Activated CD4-positive, alpha-beta T cell treated with anti-CD3 and anti-CD28 coated beads, Interleukin-2, amount 50 U/mL, for 1 hour (primary cell): ENCODE measurements at places on chromosomes 12 and 14.

GRCh38 chr14:66842911-66843512 lies 335.1 kb downstream of the GPHN start:
- no peak for DNase-seq

DNA sequence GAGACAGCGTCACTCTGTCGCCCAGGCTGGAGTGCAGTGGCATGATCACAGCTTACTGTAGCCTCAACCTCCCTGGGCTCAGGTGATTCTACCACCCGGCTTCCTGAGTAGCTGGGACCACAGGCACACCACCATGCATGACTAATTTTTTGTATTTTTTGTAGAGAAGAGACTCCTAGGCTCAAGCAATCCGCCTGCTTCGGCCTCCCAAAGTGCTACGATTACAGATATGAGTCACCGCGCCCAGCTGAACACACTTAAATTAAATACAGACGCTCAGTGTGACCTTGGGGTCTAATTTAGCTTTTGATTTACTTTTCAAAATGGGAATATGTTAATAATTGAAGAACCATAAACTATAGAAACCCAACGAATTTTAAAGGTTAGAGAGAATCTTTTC lies 77.2 kb downstream of the C2CD5 start:
- DNase-seq: no peak

- no peak for DNase-seq
These were observed 202.9 kb downstream of the AKAP6 start for GRCh38 chr14:32531942-32532515.

GRCh38 chr14:30921788-30922187 lies 47.4 kb downstream of the COCH start:
- DNase-seq: no peak

GRCh38 chr14:99562856-99563748 lies 40.9 kb downstream of the CCDC85C start:
- no peak for DNase-seq

DNA sequence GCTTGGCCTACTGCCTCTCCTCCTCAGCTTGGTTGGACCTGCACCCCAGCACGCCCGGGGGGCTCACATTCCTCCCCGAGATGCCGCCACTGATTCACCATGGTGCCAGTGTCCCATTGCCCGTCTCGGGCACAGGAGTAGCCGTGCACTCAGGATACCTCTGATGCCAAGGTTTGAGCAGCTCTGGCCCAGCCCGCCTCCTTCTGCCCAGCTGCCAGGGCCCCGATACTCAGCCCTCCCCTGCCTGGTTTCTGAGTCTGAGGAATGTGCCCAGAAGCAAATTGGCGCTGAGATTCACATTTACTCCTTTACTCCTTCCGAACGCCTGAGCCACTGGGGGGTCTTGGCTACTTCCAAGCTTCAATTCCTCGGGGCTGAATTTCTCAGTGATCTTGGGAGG lies 63.5 kb downstream of the NINJ2 start:
- no peak for DNase-seq

DNA sequence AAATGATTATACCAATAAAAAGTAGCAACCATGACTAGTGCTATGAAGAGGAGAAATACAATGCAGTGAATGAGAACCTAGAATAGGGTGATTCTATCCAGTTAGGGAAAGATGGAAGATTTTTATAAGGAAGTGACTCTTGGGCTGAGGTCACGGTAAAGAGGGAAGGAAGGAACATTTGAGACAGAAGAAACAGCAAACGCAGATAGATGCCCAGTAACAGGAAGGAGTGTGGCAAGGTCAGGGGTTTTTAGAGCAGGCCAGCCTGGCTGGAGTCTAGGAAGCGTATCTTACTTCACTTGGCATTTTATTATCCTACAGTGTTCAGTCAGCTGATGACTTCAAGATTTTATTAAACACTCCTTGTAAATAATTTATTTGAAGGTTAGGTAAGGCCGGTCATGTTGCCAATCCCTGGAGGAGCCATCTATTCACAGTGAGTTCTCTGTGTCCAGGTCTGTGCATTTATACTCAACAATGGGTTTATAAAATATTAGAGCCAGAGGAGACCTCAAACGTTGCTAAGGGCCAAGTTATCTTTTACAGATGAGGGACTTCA lies 170.6 kb downstream of the PRKCH start:
- no peak for DNase-seq

- DNase-seq: peak; percentile 4
These were observed 159.8 kb upstream of the DAAM1 start for GRCh38 chr14:59028476-59029202.

DNA sequence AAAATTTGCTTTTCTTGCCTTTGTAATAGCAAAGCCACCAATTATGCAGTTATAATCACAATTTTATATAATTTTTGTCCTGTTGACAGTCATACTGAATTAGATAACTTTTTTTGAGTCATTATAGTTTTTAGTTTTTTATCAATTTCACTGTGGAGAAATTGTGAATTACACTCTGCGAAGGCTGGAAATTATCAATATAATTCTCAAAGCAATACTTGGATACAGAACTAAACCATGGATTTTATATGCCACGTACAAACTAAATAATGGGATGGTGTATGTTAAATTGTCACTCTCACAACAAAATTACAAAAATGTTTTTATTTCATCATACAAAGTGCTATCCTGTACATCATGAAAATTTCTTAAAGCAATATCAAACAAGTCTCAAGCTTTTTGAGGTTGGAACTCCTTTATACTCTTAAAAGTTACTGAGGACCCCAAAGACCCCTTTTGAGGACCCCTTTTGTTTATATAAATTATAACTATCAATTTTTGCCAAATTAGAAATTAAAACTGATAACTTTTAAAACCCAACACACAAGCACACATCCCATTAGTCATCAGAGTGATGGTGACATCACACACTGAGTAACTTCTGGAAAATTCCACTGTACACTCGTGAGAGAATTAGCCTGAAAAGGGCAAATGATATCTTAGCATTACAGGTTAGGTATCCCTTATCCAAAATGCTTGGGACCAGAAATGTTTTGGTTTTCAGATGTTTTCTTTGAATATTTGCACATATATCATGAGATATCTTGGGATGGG lies 19.8 kb upstream of the AQP2 start:
- no peak for DNase-seq

GRCh38 chr12:79347866-79348265 lies 342.9 kb downstream of the PAWR start:
- DNase-seq: no peak

DNA sequence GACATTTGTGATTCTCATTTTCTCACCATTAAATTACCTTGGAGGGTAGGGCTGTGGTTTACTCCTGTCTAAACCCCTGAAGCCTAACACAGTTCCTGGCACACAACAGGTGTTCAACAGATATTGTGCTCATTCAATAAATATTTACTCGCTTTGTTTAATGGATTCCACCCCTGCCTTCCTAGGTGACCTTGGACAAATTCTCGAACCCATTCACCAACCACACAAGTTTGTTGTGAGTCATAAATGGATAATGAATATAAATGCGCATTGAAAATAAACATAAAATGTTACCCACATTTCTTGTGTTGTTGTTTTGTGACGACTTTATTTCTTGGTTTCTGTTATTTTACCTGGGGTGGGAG lies 362 bp upstream of the TSFM start:
- no peak for DNase-seq

DNA sequence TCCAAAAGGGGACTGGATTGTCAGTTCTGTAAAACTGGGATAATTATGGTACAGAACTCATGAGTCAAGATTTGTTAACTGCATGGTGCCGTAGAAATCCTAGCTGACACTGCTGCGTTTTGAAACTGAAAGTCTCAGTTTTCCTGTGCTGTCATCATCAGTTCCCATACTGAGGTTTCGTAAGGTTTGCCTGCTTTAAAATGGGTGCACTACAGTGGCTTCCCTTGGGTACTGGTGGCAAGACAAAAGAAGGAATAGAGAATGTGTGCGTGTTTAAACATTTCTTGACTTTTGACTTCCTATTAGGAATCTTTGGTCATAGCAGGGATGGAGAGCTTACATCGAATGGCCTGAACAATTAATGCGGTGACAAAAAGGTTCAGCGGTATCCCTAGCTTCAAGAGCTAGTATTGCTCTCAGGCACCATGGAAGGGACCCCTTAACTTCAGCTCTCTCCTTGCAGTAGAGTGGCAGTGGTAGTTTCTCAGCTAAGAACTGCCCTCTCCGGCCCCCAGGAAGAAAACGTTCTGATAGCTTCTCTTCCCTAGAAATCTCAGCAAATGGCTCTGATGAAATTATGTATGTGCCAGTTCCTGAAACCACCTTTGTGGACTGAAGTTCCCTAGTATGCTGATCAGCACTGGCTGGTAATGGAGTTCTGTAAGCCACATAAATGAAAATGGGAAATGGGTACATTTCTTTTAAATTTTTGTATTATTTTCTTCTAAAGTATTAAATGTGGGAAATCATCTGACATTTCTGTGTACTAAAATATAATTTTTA lies 28.9 kb downstream of the ANO6 start:
- DNase-seq: no peak

DNA sequence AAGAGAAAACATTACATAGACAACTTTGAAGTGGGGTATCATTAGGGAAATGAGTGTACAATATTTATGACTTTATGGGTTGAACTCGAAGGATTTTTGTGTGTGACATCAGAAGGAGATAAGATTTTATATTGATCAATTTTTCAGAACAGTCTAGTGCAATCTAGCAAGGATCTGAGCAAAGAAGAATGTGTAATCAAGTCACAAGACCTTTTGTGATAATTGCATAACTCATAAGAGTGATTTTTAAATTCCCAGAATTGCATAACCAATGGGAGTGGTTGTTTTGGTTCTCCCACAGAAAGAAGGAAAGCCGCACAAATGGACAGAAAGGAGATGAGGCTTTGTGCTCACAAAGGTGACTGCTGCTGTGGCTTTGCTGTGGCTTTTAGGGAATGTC lies 441.8 kb upstream of the FLRT2 start:
- no peak for DNase-seq

- DNase-seq: no peak
These were observed 215.4 kb downstream of the SLC41A2 start for GRCh38 chr12:104742551-104743201.

GRCh38 chr14:75563931-75564330 lies 14.5 kb upstream of the FLVCR2 start:
- DNase-seq: no peak

- no peak for DNase-seq
These were observed 13.8 kb downstream of the KITLG start for GRCh38 chr12:88566430-88566829.

GRCh38 chr14:57501039-57501557 lies 7.4 kb upstream of the CCDC198 start:
- DNase-seq: no peak

- no peak for DNase-seq
These were observed 49.2 kb upstream of the PTHLH start for GRCh38 chr12:28021704-28022103.

GRCh38 chr14:105168496-105168978 lies at the start of gene JAG2:
Gene JAG2 (minus strand): TSS chr14:105168776. CDS start chr14:105168420, 356 bp downstream.
- DNase-seq: peak; percentile 57

DNA sequence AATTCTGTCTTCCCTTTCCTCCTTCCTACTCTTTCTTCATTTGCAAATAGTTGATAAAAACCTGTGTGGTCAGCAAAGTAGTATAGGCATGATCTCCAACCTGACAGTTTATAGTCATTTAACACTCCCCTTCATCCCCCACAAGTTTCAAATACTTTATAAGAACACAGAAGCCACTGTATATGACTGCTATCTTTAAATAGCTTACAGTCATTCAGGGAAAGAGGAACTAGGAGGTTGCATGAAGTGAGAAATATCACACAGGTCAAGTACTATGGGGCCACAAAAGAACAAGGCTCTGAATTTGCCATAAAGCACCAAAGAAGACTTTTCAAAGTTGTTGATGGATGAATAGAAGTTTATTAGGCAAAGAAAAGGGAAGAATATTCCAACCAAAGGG lies 431.3 kb downstream of the NPAS3 start:
- no peak for DNase-seq

DNA sequence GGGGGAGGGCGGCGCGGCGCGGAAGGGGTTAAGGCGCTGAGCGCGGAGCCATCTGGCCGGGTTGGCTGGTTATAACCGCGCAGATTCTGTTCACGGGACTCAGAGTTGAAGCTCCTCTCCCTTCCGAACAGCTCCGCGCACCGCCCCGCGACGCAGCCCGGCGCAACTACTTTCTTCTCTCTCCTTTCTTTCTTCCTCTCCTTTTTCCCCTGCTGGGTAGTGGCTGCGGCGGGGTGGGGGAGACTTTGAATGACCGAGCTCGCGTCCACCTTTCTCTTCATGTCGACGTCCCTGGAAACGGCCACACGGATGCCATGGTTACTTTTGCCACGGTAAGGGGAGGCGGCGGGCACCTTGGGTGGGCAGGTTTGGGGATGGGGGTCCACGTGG lies at the start of gene NTF3:
TSS of gene NTF3 (plus strand) at position 98 of the 390 bp plus-strand sequence. CDS start at position 315, 217 bp downstream.
- no peak for DNase-seq

- no peak for DNase-seq
These were observed 119.4 kb downstream of the KTN1 start for GRCh38 chr14:55699131-55700057.
